ENCODE measurements at places on chromosomes 16 and 17.

GRCh38 chr17:57539529-57540301 lies 205.4 kb downstream of the CCDC182 start:
- no peak for DNase-seq

DNA sequence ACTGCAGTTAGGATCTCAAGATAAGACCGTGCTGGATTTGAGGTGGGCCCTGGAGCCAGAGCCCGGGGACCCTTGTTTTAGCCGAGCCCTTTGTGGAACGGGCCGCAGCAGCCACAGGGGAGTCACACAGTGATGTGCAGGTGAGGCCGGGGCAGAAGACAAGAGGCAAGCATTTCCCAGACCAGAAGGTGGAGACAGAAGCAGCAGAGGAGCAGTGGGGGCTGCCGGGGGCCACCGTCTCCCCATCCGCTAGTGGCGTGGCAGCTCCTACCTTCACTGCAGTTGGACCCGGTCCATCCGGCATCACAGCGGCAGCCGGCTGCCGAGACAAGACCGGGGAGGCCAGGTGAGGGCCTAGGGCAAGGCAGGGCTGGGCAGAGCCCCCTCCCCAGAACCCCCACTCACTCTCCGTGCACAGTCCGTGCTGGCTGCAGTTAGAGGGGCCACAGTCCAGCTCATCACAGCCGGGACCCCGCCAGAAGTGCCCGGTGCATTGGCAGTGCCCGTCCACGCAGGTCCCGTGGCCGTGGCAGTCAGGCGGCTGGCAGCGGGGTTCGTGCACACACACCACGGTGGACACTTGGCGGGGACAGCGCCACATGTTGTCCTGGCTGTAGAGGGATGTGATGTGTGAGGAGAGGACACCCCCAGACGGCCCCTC lies 6.0 kb downstream of the NAGPA start:
- no peak for DNase-seq

- DNase-seq, result no peak
Observed at GRCh38 chr17:65362826-65363225, 198.6 kb downstream of the AXIN2 start.

DNA sequence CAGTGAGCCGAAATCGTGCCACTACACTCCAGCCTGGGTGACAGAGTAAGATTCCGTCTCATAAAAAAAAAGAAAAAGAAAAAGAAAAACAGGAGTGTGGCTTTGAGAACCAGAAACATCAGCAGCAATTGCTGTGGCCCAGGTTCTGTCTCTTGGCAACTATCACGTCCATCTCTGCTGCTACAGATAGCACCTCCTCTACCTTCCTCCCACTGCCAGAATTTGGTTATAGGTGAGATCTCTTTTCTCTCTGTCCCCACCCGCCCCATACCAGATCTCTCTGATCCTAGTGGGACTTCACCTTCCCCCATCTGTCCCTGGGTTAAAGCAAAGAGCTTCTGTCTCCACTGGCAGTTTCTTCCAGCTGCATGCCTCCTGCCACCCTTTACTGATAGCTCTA lies 3.1 kb downstream of the TLCD2 start:
- no peak for DNase-seq

DNA sequence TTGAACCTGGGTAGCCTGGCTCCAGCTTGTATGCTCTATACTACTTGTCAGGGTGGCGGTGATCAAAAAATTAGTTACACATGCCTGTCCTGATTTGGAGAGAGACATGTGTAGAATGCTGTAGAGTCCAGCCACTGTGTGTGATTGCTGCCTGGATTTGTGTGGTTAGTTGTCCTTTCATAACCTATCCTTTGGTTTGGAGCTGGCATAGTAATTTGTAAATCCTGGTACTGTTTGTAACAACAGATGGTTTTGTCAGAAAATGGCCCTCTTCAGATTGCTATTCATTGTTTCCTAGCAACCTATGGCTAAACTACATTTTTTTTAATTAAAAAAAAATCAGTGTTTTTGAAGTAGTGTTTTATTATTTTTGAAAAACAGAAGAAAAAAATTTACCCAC lies 30.5 kb downstream of the ETV4 start:
- DNase-seq, result no peak

- DNase-seq, result no peak
Observed at GRCh38 chr17:27834571-27834970, 34.2 kb upstream of the NOS2 start.

DNA sequence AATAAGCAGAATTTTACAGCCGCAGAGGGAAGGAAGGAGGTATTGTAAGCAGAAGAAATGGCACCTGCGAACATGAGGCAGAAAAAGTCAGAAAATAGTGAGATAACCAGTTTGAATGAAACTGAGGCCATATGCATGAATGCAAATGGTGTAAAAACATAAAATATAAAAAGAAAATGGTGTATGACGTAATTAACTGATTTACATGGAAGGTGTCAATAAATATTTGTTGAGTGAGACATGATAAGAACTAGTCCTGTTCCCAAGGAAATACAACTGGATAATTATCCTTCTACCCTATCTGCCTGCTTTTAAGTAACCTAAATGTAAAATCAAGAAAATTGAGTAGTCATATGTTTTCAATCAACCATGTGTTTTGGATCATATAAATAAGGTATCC lies 178.1 kb upstream of the TOX3 start:
- DNase-seq, result no peak

GRCh38 chr17:10114931-10115535 lies 83.4 kb downstream of the GAS7 start:
- DNase-seq, result peak; percentile 92

- DNase-seq, result no peak
Observed at GRCh38 chr16:70736465-70737376, 50.9 kb upstream of the MTSS2 start.

- DNase-seq, result no peak
Observed at GRCh38 chr17:28807925-28808634, 34.5 kb downstream of the FAM222B start.

- no peak for DNase-seq
Observed at GRCh38 chr16:23014592-23014991, 134.7 kb downstream of the USP31 start.

Data from ureter (tissue), 1 donor.